ENCODE measurements at places on chromosomes 6 and 20.

DNA sequence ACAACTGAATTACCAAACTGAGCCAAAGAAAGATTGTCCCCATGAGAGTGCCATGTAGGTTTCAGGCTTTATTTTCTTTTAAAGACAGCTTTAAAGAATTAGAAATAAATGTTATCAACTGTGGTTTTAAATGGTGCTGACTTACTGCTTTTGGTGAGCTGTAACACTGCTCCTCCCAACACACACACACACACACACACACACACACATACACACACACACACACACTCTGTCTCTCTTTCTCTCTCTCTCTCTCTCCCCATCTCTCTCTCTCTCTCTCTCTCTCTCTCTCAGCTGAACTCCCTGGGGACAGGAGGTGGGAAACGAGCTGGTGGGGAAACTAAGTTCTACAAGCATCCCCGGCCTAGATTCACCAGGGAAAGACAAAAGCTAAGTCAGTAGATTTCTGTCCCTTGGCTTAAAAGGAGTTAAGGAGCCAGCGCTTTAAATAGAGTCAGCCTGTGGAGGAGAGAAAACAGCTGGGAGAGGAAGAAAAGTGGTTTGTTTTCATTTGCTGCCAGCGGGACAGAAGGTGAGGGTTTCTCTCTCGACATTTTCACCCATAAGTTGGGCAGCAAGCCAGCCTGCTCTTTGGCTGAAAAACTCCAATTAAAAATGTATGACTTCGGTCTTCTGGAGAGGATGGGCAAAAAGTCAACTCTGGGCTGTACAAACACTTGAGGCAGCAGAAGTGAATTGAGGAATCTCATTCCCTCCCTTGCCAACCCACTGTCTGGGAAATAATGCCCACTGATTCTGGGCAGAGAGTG, 27.4 kb downstream of the CBLN4 start:
- DNase-seq: no peak

GRCh38 chr6:66184091-66184490, 477.1 kb upstream of the EYS start:
- DNase-seq: no peak

GRCh38 chr6:126446248-126446647, 106.3 kb downstream of the CENPW start:
- DNase-seq: no peak

- no peak for DNase-seq
Observed at GRCh38 chr6:149138699-149139294, 178.7 kb upstream of the TAB2 start.

DNA sequence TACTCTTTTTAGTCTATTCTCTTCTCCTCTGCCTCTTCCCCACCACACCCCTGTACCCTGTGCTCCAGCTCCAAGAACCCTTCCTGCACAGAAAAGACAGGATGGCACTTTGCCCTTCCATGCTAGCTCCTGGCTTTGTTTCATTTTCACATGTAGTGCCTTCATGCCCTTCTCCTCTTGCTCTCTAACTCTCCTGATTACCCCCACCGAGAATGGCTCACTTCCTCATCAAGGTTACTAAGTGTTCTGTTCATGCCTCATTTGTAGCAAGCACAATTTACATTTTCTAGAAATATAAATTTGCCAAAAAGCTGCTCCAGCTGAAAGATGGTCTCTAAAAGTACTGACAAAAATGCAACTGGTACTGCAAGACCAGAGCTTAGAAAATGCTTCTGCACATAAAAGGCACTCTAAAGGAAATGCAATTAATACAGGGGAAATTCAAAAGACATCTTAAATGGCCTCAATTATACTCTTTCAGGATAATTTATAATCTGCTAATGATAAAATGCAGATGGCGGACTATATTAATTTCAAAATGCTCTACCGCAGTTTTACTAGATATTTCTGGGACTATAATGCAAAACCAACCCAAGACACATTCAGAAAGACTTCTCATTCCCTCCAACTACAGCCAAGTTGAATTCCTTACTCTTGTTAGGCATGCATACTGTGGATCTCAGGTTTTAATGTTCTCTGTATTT, 570.2 kb downstream of the PRKN start:
- no peak for DNase-seq

GRCh38 chr20:51354191-51354768, 188.2 kb downstream of the NFATC2 start:
- no peak for DNase-seq

GRCh38 chr6:7042654-7043545, 64.9 kb upstream of the RREB1 start:
- no peak for DNase-seq

GRCh38 chr6:73548458-73549446, 27.9 kb upstream of the EEF1A1 start:
- no peak for DNase-seq

- DNase-seq: no peak
Observed at GRCh38 chr6:117204903-117205302, 60.5 kb upstream of the VGLL2 start.

Measured in activated CD8-positive, alpha-beta memory T cell treated with anti-CD3 and anti-CD28 coated beads for 24 hours (primary cell).